ENCODE measurements at places on chromosomes 1 and 21. TPM values are rescaled to one million over a fixed set of nuclear protein-coding genes. Genes with fewer than 3 reads are reported as not detected.
A peak's percentile ranks its signal among the peaks of the same experiment; 100 is the strongest.

Gene CD2
- total RNA-seq, result not detected

DNA sequence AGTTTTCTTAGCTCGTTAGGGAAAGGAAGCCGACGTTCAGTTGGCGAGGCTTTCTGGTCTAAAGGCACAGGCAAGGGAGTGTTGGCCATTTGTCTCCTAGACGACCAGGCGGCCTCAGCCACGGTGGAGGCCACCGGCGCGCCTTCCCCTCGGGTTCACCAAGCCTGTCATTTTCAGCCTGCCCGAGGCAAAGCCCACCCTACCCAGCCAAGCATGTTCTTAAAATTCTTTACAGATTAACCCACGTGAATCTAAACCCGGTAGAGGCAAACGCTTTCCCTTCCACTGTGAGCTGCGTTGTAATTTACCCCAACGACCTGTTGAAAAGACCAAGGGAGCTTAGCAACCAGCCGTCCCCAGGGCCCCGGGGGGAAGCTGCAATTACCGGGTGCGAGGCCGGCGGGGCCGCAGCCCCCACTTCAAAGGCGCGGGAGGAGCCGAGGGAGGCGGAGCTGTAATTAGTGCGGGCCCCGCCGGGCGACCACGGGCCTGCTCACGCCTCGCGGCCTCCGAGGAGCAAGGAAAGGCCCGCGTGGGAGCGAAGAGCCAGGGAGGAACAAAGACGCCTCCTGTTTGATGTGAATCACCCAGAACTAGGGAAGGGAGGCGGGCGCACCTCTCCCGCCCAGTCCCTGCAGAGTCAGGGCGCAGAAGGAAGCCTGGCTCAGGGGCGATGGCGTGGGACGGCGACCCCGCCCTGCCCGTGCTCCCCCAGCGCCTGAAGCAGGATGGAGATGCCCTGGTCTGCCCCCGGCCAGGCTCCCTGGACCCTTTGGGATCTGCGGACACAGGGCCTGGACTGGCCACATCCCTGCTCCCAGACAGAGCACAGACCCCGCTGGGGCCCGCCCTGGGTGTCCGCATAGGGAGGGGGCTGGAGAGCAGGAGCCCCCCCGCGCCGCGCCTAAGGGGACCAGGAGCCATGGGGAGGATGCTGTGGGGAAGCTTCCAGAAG lies 12.1 kb upstream of the TSPEAR start:
- H3K4me3 ChIP-seq, result no peak overlapping the region
- H3K36me3 ChIP-seq, result no peaks in the 10 kb centered on the region
- H3K4me1 ChIP-seq, result no peaks in the 10 kb centered on the region
- DNase-seq, result no peak
- H3K27ac ChIP-seq, result no peak overlapping the region
- H3K27me3 ChIP-seq, result peaks cover 26% of the 10 kb centered on the region

Gene KDF1
- total RNA-seq, result not detected

Gene PRR9
- not detected for total RNA-seq

Gene DENND2C
- 1.5 TPM for total RNA-seq

GRCh38 chr1:161200992-161201835 lies 953 bp upstream of the NDUFS2 start:
- H3K27ac ChIP-seq, result peak overlapping the region; percentile 77
- peak; percentile 15 for DNase-seq
- peak overlapping the region; percentile 64 for H3K4me3 ChIP-seq
- H3K36me3 ChIP-seq, result peaks cover 18% of the 10 kb centered on the region

GRCh38 chr21:36126621-36127110 lies 8.2 kb upstream of the CBR3 start:
- H3K36me3 ChIP-seq, result no peaks in the 10 kb centered on the region
- H3K27me3 ChIP-seq, result no peaks in the 10 kb centered on the region
- no peak overlapping the region for H3K27ac ChIP-seq
- DNase-seq, result no peak
- H3K4me1 ChIP-seq, result peaks cover 43% of the 10 kb centered on the region

- DNase-seq, result peak; percentile 58
- no peak overlapping the region for H3K27ac ChIP-seq
- H3K4me3 ChIP-seq, result peak overlapping the region; percentile 29
- H3K4me1 ChIP-seq, result peaks cover 8% of the 10 kb centered on the region
Measured at GRCh38 chr1:1033009-1033587, 13.2 kb downstream of the AGRN start.

DNA sequence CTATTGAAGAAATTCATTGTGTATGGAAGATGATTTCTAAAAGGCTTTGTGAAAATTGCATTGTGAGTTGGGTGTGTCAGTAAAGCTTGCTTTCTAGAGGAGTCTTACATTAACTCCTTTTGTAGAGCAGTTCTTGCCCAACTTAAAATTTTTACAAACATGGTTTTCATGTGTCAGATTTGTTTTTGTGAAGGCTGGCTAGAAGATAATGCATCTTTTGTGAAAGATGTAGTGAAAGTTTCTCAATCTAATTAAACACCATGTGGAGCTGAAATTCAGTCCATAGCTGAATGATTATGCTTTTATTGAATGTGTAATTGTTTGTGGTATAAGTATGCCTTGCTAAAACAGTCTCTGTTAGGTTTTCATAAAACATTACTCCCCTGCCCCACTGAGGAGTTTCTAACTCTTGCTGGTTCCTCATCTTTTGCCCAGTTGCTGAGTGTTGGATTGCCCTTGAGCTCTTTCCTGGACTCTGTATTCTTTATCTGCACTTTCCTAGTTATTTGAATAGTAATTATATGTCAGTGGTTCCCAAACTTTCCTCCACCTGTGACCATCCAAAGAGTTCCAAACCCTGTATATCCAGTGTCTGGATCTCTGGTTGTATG lies 38.0 kb downstream of the KCTD3 start:
- DNase-seq, result no peak
- peaks cover 13% of the 10 kb centered on the region for H3K4me1 ChIP-seq
- no peaks in the 10 kb centered on the region for H3K27me3 ChIP-seq
- no peak overlapping the region for H3K4me3 ChIP-seq
- H3K27ac ChIP-seq, result no peak overlapping the region

All from SJSA1 (cell line).